ENCODE measurements at places on chromosomes 5 and 9.
A peak's percentile ranks its signal among the peaks of the same experiment; 100 is the strongest.

DNA sequence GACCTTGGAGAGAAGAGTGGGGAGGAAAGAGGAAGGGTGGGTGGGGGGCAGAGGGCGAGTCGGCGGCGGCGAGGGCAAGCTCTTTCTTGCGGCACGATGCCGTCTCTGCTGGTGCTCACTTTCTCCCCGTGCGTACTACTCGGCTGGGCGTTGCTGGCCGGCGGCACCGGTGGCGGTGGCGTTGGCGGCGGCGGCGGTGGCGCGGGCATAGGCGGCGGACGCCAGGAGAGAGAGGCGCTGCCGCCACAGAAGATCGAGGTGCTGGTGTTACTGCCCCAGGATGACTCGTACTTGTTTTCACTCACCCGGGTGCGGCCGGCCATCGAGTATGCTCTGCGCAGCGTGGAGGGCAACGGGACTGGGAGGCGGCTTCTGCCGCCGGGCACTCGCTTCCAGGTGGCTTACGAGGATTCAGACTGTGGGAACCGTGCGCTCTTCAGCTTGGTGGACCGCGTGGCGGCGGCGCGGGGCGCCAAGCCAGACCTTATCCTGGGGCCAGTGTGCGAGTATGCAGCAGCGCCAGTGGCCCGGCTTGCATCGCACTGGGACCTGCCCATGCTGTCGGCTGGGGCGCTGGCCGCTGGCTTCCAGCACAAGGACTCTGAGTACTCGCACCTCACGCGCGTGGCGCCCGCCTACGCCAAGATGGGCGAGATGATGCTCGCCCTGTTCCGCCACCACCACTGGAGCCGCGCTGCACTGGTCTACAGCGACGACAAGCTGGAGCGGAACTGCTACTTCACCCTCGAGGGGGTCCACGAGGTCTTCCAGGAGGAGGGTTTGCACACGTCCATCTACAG is 760 bp downstream of the NPR3 start:
- DNase-seq = no peak

DNA sequence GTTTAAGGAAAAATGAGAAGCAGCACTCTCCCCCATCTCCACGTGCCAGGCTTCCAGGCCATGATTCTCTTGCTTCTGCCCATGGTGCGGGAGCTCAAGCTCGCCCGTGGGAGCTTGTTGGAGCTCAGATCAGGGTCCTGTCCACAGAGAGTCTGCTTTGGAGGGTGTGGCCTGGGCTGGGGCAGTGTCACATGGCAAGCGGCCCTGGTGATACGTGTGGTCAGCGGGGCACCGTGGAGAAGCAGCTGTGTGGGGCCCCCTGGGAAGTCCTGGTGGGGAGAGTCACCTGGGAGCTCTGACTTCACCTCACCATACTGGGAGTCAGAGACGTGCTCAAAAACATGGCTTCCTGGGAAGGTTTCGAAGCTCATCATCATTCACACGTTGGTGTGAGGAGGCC is 275.3 kb downstream of the GADD45G start:
- DNase-seq = no peak

DNA sequence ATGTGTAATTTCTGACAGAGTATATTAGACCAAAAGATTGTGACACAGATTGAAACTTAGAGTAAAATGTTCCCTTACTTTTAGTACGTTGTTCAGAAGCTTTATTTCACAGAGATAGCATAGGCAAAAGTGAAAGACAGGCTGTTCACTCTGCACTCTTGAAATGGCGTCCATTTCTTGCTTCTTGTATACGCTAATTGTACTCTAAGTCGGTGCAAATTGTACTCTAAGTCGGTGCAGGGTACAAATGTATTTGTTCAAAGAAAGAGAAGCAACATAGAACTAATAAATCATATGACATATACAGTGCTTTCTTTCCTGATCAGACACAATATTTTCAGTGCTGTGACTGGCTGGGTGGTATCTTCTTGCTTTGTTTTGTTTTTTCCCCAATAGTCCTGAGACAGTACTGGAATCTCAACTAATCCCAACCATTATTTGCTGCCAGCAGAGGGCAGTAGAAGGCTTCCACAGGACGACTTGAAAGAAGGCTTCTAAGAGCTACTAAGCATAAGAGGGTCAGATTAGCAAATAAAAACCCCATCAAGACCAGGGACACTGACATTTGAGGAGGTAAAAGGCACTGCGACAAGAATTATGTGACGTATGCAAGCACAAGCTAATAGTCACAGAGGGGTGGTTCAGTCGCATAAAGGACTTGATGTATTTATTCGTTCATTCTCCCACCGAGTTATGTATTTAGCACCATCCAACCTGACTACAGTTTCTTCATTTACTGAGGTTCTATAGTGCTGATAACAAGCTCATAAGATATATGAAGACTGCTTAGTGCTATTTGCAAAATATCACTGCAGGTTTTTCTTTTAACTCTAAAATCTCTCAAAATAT is 831.8 kb downstream of the TAF11L14 start:
- peak; percentile 31 for DNase-seq

DNA sequence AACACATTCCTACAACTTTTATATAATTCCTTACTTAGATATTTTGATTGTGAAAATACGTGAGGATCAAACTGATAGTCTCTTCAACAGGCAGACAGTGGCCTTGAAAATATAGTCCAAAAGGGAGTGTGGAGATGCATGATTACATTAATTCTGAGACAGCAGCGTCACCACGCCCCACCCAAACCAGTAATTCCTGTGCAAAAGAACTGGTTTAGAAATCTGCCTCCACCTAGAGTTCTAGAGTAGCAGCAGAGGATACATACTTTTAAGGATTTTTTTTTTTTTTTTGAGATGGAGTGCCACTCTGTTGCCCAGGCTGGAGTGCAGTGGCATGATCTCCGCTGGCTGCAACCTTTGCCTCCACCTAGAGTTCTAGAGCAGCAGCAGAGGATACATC is 1.6 kb upstream of the TUT7 start:
- no peak for DNase-seq

DNA sequence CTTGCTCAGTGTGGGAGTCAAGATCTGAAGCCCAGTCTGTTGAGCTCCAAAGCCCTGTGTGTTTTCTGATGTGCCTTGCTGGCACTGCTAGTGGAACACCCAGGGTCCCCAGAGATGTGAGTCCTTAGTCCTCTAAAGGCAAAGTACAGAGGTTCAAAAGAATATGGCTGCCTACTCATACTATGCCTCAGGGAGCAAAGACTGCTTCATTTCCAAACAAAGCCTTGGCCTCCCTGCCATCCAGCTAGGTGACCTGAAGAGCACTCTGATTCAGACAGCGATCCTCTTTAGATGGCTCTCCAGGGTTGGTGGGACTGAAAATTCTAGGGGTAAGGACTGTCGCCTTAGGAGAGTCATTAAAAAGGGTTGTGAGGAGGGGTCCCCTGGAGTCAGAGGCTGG is 2.0 kb downstream of the PRLR start:
- DNase-seq = no peak

- DNase-seq = no peak
Measured at GRCh38 chr5:172140120-172140519, 47.9 kb downstream of the STK10 start.

DNA sequence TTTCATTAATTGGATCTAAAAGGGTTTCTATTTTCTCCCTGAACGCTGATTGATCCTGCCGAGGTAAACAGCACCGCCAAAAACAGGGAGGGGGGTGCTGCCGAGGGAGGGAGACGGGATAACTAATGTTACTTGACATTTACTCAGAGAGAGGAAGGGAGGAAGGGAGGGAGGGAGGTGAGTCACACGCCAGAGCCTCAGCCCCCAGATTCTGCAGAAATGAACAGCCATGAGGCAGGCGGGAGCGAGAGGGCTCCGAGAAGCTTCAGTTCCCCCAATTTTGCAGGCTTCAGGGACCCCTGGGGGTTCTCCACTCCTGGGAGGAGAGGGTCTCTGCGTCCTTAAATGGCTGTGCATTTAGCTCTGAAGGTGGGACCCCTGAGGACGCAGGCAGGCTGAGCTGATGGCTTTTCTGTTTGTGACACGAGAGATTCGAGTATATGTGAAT is 59.1 kb upstream of the IER5L start:
- peak; percentile 43 for DNase-seq

GRCh38 chr5:179387151-179388110 is 42.2 kb upstream of the ADAMTS2 start:
- DNase-seq = no peak

DNA sequence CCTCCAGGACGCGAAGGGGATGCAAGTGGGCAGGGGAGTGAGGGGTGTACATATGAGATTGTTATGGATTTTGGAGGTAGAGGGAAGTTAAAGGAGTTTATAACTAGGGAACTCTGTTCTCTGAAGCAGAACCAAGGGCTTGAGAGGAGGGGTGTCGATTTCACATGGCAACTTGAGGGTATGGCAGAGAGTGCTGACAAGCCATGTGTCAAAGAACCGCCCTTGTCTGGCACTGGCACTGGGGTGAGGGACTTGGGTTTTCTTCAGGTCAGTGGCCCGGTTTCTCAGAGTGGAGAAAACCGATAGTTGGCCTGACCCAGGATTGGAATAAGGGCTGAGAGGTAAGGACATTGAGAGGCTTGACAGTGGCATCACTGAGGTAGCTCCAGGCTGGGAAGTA is 47.7 kb upstream of the TESK1 start:
- no peak for DNase-seq

- DNase-seq = peak; percentile 21
Measured at GRCh38 chr9:133031496-133031911, 707 bp downstream of the GTF3C5 start.

GRCh38 chr5:36944607-36945225 is 68.1 kb downstream of the NIPBL start:
- DNase-seq = peak; percentile 42

- DNase-seq = no peak
Measured at GRCh38 chr5:143297756-143298155, 105.7 kb downstream of the NR3C1 start.

- no peak for DNase-seq
Measured at GRCh38 chr5:18797222-18797621, 1163.0 kb downstream of the TAF11L14 start.

GRCh38 chr5:159878988-159879471 is 37.3 kb upstream of the ADRA1B start:
- no peak for DNase-seq

GRCh38 chr9:126857261-126857960 is 3.0 kb upstream of the ZBTB34 start:
- DNase-seq = no peak

GRCh38 chr5:36374266-36374862 is 72.7 kb upstream of the RANBP3L start:
- DNase-seq = no peak

- no peak for DNase-seq
Measured at GRCh38 chr5:152599096-152599495, 194.0 kb upstream of the NMUR2 start.

- no peak for DNase-seq
Measured at GRCh38 chr5:82325996-82326395, 47.8 kb upstream of the RPS23 start.

GRCh38 chr9:75226403-75227139 is 138.3 kb downstream of the OSTF1 start:
- no peak for DNase-seq

- DNase-seq = no peak
Measured at GRCh38 chr5:5460311-5460710, 37.8 kb downstream of the ICE1 start.

All from activated CD4-positive, alpha-beta T cell treated with anti-CD3 and anti-CD28 coated beads, Interleukin-2, amount 50 U/mL, for 16 hours (primary cell).